Mammary epithelial cell (primary cell): ENCODE measurements at places on chromosomes 7 and 10.

GRCh38 chr10:61987951-61988379, 86.5 kb downstream of the ARID5B start:
- DNase-seq: no peak

- no peak for DNase-seq
Measured at GRCh38 chr10:86597306-86597705, 57.0 kb upstream of the OPN4 start.

- no peak for DNase-seq
Measured at GRCh38 chr7:36224934-36225858, 72.1 kb downstream of the EEPD1 start.

- no peak for DNase-seq
Measured at GRCh38 chr7:28490831-28491230, 78.5 kb downstream of the CREB5 start.
